WERI-Rb-1 (cell line): ENCODE measurements at places on chromosomes 12 and 14.
A peak's percentile ranks its signal among the peaks of the same experiment; 100 is the strongest.

GRCh38 chr14:51848120-51848519, 12.3 kb upstream of the GNG2 start:
- DNase-seq, result no peak

GRCh38 chr14:64947710-64948611, 5.4 kb upstream of the GPX2 start:
- DNase-seq, result no peak

DNA sequence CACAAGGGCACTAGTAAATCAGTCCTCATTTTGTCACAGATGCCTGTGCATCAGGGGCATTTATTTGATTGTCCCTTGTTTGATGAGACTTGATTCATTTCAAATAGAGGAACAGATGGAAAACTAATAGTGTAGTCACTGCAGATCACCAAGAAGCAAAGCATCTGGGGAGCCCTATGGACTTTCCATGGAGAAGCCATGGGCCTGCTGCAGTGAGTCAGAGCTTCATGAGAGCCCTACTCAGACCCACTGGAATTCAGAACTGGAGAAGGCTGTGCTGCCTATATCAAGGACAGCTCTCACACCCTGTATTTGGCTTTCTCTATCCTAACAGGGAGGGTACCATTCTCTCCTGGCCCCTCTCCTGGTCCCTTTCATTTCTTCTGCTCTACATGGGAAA, 126.2 kb downstream of the GRIP1 start:
- DNase-seq, result no peak

GRCh38 chr12:57511161-57511560, 9.2 kb downstream of the DDIT3 start:
- no peak for DNase-seq

DNA sequence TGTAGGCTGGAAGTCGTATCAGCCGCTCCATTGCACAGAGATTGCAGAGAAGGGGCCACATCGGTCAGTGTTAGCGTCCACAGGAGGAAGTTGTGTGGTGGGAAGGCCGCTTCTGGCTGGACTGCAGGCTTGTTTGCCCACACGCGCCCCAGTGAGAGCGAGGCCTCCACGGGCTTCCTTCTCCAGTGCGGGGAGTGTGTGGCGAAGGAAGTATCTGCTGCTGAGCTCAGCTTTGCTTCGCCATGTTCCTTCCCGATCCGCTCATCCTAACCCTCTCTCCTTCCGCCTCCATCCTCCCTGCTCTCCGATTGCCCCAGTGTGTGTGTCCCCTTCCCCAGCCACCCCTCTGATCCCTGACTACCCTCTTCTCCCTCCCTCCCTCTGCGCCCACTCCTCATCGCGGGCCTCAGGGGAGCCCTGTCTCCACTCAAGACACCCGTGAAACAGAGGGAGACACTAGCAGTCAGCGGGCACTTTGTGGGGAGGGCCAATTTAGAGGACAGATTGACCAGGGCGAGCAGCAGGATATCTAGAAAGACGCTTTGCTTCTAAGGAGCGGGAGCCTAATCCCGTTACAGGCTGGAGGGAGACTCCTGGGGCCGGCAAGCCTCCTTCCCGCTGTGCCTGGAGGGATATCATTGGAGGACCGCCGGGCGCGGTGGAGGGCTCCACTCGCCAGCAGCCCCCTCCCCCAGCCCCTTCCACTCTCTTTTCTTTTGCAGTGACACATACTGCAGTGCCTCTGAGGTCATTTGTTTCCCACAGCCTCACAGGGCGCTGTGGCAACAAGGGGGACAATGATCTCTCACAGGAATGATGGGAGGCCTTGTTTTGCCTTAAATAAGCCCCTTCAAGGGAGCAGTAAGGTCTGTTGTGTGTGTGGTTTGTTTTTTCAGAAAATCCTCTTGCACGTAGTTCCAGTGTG, 428.8 kb downstream of the ZFP36L1 start:
- DNase-seq, result peak; percentile 88

DNA sequence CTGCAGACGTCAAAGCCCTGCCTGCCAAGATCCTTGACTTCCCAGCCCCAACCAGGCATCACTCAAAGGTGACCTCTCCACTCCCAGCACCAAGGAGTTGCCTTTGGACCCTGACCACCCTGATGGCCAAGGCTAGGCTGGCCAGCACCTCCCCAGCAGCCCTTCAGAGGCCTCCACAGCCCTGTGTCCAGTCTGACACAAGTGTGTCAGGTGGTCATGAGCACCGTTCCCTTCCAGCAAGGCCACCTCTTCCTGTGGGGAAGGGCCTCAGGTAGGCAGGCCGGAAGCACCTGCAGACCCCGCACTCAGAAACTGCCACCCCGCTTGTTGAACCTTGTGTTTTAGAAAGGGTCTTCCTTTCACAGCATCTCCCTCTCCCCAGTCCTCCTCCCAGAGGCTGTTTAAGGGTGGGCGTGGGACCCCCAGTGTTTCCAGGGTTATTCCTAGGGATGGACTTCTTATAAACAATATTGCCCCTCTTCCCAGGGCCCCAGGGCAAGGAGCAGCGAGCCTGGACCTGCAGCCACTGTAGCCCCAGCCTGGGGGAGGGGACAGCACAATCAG, 13.2 kb upstream of the INF2 start:
- DNase-seq, result peak; percentile 8

- no peak for DNase-seq
Observed at GRCh38 chr12:120651821-120652220, 11.4 kb downstream of the CABP1 start.

- no peak for DNase-seq
Observed at GRCh38 chr14:87468531-87468930, 524.5 kb downstream of the GALC start.

DNA sequence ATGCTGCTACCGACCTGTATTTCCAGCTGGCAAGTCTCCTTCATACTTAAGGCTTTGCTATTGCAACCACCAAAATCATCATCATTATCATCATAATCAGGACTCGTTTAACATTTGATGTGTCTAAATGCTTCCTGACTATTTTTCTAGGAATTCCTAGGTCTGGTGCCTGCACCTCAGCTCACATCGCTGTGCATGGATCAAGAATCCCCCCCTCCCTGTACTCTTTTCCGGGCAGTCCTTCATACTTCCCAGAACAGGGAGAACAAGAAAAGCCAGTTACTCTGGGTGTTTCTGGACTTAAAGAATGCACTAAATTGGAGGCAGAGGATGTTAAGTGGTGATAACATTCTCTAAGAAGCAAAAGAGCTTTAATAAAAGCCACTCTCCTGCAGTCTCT, 9.4 kb downstream of the ERP27 start:
- DNase-seq, result no peak

- DNase-seq, result no peak
Observed at GRCh38 chr12:24719293-24719721, 229.6 kb downstream of the BCAT1 start.

DNA sequence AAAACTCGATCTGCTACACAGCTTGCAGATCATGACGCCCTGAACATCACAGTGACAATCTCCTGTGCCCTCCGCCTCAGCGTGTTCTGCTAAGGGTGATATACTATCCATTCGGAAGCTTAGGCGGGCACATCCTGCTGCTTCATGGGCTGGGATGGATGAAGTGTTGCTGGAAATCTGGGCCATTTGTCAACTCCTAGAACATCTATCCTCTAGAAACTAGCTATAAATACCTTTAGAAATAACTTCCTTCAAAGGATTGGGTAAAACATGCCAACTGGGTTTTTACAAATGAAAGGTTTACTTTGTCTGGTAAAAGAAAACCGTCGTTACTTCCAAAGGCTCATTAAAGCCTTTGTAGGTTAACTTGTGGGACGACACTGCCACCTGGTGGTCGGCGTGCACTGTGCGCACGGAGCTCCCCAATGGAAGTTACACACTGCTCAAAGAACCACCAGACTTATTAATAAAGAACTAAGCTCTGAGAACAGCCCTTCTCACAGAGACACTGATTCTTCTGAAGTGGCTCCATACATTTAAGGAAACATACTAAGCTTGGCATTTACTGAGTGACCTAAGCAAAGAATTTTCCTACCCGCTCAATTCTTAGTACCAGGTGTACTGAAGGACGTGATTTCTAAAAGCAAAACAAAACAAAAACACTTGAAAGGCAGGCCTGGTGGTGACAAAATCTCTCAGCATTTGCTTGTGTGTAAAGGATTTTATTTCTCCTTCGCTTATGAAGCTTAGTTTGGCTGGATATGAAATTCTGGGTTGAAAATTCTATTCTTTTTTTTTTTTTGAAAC, 21.6 kb upstream of the CACNA2D4 start:
- peak; percentile 80 for DNase-seq

DNA sequence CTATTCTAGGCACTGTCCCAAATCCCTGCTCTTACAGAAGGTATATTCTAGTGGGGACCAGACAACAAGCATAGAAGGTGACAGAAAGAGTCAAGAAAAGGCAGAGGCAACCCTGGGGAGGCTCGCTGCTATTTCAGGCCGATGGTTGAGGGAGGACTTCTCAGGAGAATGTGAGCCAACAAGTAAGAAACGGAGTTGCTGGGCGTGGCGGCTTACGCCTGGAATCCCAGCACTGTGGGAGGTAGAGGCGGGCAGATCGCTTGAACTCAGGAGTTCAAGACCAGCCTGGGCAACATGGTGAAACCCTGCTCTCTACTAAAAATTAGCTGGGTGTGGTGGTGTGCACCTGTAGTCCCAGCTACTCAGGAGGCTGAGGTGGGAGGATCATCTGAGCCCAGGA, 4.7 kb upstream of the GOLGA3 start:
- DNase-seq, result no peak

DNA sequence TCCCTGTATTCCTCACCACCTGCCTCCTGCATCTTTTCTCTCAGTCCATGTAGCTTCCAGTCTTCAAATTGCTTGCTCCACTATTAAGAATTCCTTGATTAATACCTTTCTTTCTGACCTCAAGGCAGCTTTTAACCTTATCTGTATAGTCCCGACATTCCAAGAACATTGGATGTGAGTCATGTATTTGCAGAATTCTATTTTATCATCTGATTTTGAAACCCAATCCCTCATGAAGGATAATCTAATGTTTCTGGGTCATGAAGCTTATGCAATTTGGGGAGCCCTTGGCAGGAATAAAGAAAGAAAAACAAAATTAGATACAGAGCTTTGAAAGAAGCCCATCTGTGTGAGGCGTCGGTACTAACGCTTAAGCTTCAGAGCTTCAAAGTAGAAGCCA, 63.4 kb upstream of the CCND2 start:
- no peak for DNase-seq

- no peak for DNase-seq
Observed at GRCh38 chr12:54595471-54595870, 7.0 kb upstream of the PPP1R1A start.

DNA sequence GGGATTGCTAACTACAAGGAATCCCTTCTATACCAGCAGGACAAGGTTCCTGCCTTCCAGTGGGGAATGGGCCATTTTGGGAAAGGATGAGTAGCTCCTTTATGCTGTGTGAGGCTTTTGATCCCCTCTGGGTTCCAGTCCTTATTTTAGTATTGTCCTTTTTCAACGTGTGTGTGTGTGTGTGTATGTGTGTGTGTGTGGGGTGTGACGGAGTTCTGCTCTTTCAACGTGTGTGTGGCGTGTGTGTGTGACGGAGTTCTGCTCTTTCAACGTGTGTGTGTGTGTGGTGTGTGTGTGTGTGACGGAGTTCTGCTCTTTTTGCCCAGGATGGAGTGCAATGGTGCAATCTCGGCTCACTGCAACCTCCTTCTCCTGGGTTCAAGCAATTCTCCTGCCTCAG, 27.4 kb downstream of the RAB35 start:
- no peak for DNase-seq

- no peak for DNase-seq
Observed at GRCh38 chr14:64681796-64682710, 22.2 kb upstream of the PLEKHG3 start.

DNA sequence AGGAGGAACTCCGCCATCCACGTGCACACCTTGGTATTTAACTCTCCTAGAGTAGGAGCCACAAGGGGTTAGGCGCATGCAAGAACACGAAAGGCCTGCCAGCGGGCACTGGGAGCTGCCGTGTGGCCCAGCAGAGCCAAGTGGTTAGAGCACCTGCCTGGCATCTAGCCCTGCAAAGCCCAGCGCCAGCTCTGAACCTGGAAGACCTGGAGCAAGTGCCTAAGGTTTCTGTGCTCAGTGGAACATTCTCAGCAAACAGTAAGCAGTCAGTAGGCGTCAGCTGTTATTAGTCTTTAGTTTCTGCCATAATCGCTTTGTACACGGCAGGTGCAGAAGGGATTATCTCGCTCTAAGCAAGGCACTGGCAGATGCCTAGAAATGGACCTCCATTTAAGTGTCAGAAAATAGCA, 55.4 kb downstream of the SETD3 start:
- peak; percentile 85 for DNase-seq

DNA sequence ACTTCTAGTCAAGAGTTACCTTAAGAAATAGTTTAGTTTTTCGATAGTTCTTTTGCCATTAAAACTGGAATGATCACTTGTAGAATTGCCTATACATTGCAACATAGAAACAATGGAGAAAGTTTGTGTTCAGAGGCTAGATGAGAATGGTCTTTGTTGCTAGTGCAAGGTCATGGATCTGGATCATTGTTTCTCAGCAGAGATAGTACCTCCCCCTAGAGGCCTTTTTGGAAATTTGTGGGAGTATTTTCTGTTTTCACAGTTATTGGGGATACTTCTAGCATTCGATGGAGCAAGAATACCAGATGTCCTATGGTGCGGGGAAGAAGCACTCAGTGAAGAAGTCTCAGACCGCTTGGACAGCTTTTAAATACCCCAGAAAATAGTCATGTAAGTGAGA, 138.8 kb upstream of the HMGA2 start:
- no peak for DNase-seq

DNA sequence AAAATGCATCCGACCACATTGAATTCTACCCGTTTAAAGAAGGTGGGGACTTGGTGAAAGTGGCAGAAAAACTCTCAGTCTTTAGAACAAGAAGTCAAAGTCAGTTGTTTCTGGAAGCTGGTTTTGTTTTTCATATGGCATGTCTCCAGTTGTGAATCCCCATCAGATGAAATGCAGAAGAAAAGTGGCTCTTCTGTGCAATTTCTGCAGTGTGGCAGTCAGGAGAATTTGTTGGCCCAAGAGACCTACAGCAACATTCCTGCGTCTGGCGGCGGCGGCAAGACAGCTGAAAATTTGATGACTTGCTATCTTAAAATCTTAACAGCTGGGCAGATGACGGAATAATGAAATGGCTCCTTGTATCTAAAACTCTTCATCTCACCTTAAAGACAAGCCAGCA, 201.5 kb downstream of the FOXN3 start:
- no peak for DNase-seq

- no peak for DNase-seq
Observed at GRCh38 chr12:64400041-64400440, 4.2 kb upstream of the XPOT start.

- DNase-seq, result no peak
Observed at GRCh38 chr12:58268069-58268468, 326.7 kb downstream of the ATP23 start.

DNA sequence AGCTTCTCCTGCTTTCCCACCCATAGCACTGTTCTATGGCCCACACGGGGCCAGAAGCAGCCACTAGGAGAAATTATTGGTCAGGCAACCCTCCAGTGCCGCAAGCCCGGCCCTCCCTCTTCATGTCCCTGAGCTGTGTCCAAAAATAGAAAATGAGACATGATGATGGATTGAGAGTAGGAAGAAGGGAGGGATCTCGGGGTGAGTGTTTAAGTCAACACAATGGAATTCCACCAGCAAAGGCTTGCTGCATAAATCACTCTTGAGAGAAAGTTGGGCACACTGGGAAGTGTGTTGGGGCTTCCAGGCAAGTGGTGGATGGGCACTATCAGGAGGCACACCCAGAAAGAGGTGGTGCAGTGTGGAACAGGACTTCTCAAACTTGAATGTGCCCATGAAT, 94.2 kb downstream of the LLPH start:
- DNase-seq, result no peak

- DNase-seq, result no peak
Observed at GRCh38 chr12:71270057-71270456, 112.3 kb upstream of the TSPAN8 start.

GRCh38 chr12:16893426-16893825, 287.5 kb upstream of the LMO3 start:
- no peak for DNase-seq
